K562 (cell line): ENCODE measurements at places on chromosomes 6 and 20. TPM values are rescaled to one million over a fixed set of nuclear protein-coding genes. Genes with fewer than 3 reads are reported as not detected.

DNA sequence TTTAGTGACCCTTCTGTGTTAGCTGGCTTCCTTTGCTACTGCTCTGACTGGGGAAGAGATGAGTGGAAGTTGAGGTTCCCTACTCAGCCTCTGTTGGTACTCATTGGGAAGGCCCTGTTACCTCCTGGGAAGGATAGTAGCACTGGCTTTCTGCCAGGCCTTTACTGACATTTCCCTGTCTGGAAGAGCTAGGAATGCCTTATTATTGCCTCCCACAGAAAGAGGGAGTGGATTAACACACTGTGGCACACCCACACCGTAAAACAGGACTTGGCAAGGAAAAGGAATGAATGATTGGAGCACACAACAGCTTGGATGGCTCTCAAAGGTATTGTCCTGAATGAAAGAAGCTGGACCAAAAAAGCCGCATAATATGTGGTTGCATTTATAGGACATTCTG, 12.2 kb downstream of the ZNF831 start:
- peaks cover 11% of the 10 kb centered on the region for H3K27me3 ChIP-seq
- H3K36me3 ChIP-seq, result no peaks in the 10 kb centered on the region
- H3K27ac ChIP-seq, result no peak overlapping the region

The FAM50B gene
- 0.09 and 0.13 TPM in 2 replicates for total RNA-seq

GRCh38 chr6:159762681-159763293, 942 bp downstream of the ACAT2 start:
- peaks cover 67% of the 10 kb centered on the region for H3K36me3 ChIP-seq
- peak; percentile 55 for DNase-seq
- no peaks in the 10 kb centered on the region for H3K27me3 ChIP-seq
- peak overlapping the region; percentile 66 for H3K4me3 ChIP-seq

GRCh38 chr6:156347246-156347645, 429.9 kb upstream of the ARID1B start:
- H3K4me1 ChIP-seq, result no peaks in the 10 kb centered on the region
- no peak overlapping the region for H3K27ac ChIP-seq
- no peak for DNase-seq
- no peak overlapping the region for H3K4me3 ChIP-seq
- no peaks in the 10 kb centered on the region for H3K36me3 ChIP-seq
- no peaks in the 10 kb centered on the region for H3K27me3 ChIP-seq

The DEF6 gene
- total RNA-seq, result 30.9 and 37.8 TPM in 2 replicates

DNA sequence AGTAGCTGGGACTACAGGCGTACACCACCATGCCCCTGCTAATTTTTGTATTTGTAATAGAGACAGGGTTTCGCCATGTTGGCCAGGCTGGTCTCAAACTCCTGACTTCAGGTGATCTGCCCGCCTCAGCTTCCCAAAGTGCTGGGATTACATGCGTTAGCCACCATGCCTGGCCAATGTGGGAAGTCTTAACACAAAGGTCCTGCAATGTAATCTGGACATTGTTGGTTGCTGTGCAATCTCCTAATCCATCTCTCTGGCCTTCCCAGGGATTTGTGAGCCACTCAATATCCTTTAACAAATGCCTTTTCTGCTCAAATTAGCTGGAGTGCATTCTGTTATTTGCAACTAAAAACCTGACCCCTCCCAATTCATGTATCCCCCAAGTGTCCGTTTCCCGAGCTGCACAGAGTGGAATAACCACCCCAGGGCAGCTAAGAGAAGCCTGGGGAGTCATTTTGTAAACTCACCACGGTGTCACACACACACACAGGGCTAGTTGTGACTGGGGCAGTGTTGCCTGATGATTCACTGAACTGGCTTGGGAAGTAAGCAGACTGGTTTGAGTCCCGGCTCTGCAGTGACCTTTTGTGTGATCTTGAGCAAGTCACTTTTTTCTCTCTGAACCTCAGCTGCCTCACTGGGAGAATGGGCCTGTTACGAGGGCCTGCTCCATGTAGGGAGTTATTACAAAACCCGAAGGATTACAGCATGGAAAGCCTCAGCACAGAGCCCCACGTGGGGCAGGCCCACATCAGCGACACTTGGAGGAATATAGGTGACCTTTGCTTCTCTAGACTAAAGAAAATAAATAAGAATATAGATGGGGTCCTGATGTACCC, 152.3 kb downstream of the ZMYND8 start:
- H3K27ac ChIP-seq, result no peak overlapping the region
- H3K27me3 ChIP-seq, result no peaks in the 10 kb centered on the region
- no peak overlapping the region for H3K4me3 ChIP-seq
- H3K4me1 ChIP-seq, result peaks cover 28% of the 10 kb centered on the region
- no peak for DNase-seq

The DNAH8 gene
- 2.8 and 2.9 TPM in 2 replicates for total RNA-seq

The CPXM1 gene
- total RNA-seq, result 0.47 and 0.49 TPM in 2 replicates

The CD24 gene
- total RNA-seq, result 27.1 and 28.3 TPM in 2 replicates

The C6orf132 gene
- 0.22 and 0.35 TPM in 2 replicates for total RNA-seq

The GPX5 gene
- total RNA-seq, result not detected in 2 replicates

- H3K4me1 ChIP-seq, result no peaks in the 10 kb centered on the region
- peak; percentile 70 for DNase-seq
- no peaks in the 10 kb centered on the region for H3K27me3 ChIP-seq
- no peak overlapping the region for H3K27ac ChIP-seq
- no peaks in the 10 kb centered on the region for H3K36me3 ChIP-seq
- H3K4me3 ChIP-seq, result no peak overlapping the region
These were observed 62.6 kb upstream of the ADGRB3 start for GRCh38 chr6:68572525-68572924.

DNA sequence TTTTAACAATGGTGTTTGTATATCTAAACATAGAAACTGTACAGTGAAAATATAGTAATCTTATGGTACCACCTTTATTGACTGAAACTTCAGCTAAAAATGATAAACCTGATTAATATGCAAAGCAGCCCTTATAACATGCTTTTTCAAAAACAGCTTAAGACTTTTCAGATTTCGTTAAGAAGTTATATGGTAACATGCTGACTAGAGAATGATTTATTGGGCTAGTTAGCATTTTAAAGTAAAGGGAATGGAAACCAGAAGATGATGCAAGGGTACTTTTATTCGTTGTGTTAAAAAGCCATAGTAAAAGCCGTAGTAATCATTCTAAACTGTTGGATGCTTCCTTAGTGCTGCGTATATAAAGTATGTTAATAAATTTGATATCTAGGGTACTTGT, 50.5 kb downstream of the CBFA2T2 start:
- H3K36me3 ChIP-seq, result no peaks in the 10 kb centered on the region
- H3K4me3 ChIP-seq, result no peak overlapping the region
- H3K27ac ChIP-seq, result no peak overlapping the region
- H3K4me1 ChIP-seq, result peaks cover 3% of the 10 kb centered on the region; the same call in 1 of the 2 replicates
- no peak for DNase-seq

GRCh38 chr6:128036808-128037570, 136.1 kb upstream of the THEMIS start:
- no peak overlapping the region for H3K27ac ChIP-seq
- H3K4me1 ChIP-seq, result no peaks in the 10 kb centered on the region
- no peaks in the 10 kb centered on the region for H3K27me3 ChIP-seq

- H3K4me3 ChIP-seq, result no peak overlapping the region
- no peak overlapping the region for H3K27ac ChIP-seq
- H3K4me1 ChIP-seq, result peaks cover 12% of the 10 kb centered on the region
- H3K36me3 ChIP-seq, result no peaks in the 10 kb centered on the region
- H3K27me3 ChIP-seq, result no peaks in the 10 kb centered on the region
These were observed 149.7 kb downstream of the MRPL14 start for GRCh38 chr6:43977404-43978111.

The ACTL10 gene
- total RNA-seq, result 0.11 TPM in 1 of 2 replicates, not detected in the other

The MEP1A gene
- total RNA-seq, result not detected in 2 replicates

DNA sequence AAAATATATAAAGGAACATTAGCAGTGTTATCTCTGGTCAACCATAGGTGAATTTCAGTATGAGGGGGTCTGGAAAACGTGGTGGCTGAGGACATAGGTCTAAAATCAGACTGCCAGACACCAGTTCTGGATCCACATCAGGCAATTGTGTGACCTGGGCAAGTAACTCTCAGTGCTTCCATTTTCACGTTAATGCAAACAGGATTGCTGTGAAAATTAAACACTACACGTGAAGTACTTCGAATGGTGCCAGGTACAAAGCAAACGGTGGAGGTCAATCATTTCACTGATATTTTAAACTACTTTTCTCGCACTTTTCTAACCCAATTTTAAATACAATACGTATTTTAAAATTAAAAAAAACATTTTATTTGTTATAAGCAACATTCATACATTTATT, 315.7 kb downstream of the TRDN start:
- H3K27ac ChIP-seq, result no peak overlapping the region
- no peak for DNase-seq
- no peak overlapping the region for H3K4me3 ChIP-seq
- no peaks in the 10 kb centered on the region for H3K4me1 ChIP-seq
- no peaks in the 10 kb centered on the region for H3K36me3 ChIP-seq
- H3K27me3 ChIP-seq, result no peaks in the 10 kb centered on the region

The MYCT1 gene
- not detected in 2 replicates for total RNA-seq

- H3K27me3 ChIP-seq, result peaks cover 47% of the 10 kb centered on the region
- H3K4me3 ChIP-seq, result peak within 1 kb of the TSS; percentile 41
- peaks cover 12% of the 10 kb centered on the region for H3K4me1 ChIP-seq
- no peaks in the 10 kb centered on the region for H3K36me3 ChIP-seq
These were observed at the start of gene PERP for GRCh38 chr6:138107078-138107751. PERP (minus strand) TSS chr6:138107419; CDS start chr6:138107340, 79 bp downstream.

DNA sequence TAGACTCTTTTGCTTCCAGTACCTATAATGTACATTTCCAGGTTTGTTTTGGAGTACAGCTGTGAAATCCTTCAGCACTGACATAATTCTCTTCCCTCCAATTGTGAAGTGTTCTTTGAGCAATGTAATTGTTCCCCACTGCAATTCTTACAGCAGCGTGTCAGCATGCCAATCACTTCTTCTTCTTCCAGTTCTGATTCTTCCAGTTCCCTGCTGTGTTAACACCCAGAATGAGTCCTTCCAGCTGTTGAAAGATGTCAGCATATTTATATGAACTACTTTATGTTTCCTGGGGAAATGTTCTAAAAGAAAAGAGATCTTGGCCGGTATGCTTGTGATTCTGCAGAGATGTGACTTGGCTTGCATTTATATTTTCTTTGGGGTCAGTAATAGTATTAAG, 213.9 kb downstream of the UNC5CL start:
- no peak overlapping the region for H3K4me3 ChIP-seq
- no peak for DNase-seq
- H3K27me3 ChIP-seq, result peaks cover 10% of the 10 kb centered on the region

DNA sequence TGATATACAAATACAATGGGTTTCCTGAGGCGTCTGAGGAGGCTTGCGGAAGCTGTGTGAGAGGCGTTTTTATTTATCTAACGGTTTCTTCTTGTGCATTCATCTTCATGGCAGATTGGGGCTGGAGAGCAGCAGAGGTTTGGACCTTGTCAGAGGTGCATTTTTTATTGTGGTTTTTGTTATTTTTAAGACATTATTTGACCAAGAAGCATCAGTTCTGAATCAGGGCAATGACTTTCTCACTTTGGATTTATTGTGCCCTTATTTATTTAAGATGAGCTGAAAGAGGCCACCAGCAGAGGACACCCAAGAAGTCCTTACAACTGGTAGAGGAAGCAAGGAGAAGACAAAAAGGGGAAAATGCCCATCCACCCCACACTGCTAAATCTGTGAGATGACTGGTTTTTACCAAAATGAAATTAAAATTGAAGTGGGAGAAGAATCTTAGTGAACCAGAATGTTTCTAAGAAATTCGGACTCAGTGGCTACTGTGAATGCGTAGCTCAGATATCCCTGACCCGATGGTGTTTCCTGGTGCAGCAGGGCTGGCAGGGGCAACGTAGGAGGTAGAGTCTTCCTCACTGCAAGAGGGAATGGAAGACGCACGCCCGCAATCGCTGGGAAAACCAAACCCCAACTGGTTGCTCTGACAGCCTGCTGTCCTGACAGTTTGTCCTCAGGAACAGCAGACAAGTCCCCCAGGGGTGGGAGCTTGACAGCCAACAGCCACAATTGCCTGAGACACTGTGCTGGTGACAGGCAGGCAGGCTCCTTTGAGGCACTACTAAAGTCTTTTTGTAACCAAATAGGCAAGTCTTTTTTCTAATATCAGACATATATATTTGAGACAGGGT, 14.2 kb downstream of the PRR18 start:
- no peak overlapping the region for H3K27ac ChIP-seq
- no peaks in the 10 kb centered on the region for H3K36me3 ChIP-seq
- H3K27me3 ChIP-seq, result peaks cover 53% of the 10 kb centered on the region
- DNase-seq, result no peak

GRCh38 chr6:25710287-25710686, 44.3 kb upstream of the SLC17A4 start:
- peaks cover 3% of the 10 kb centered on the region for H3K27me3 ChIP-seq
- H3K36me3 ChIP-seq, result no peaks in the 10 kb centered on the region
- no peak overlapping the region for H3K27ac ChIP-seq
- H3K4me3 ChIP-seq, result no peak overlapping the region
- H3K4me1 ChIP-seq, result no peaks in the 10 kb centered on the region

DNA sequence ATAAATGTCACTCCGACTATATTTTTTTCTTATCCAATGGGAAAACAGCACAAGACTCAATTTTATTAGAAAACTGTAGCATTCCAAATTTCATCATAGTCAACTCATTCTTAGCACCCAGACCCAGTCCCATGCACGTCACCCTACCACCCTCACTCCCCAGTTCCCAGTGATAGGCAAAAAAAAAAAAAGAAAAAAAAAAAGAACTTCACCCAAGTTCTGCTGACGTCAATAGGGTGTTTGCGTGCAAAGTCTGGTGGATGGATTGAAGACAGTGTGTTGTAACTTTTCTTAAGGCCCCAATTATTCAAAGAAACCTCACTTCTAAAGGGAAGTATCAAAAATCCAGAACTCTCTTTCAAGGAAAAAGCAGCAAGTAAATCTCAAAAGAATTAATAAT, 213.9 kb upstream of the PRDM1 start:
- H3K27ac ChIP-seq, result no peak overlapping the region
- H3K36me3 ChIP-seq, result no peaks in the 10 kb centered on the region
- no peak for DNase-seq
- H3K4me1 ChIP-seq, result no peaks in the 10 kb centered on the region
- H3K4me3 ChIP-seq, result no peak overlapping the region

The RFX6 gene
- not detected in 2 replicates for total RNA-seq

The ZFP57 gene
- total RNA-seq, result 0.13 TPM in 2 replicates

DNA sequence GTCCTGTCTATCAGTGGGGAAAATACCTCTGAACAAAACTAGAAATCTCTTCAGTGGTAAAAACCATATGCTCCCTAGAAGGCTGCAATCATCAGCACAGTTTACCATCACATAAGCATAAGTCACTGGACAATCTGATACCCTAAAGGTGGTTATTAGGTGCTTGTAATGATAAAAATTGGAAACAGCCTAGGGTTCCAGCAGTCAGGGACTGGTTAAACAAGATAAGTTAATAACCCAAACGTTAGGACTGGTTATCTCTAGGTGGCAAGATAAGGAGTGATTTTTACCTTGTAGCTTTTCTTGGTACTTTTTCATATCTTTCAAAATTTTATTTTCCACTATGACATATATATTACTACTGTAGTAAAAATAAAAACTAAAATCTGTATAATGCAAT, 11.0 kb downstream of the ECI2 start:
- no peaks in the 10 kb centered on the region for H3K27me3 ChIP-seq
- peaks cover 80% of the 10 kb centered on the region for H3K36me3 ChIP-seq
- no peak overlapping the region for H3K27ac ChIP-seq
- H3K4me3 ChIP-seq, result no peak overlapping the region
